Upper lobe of right lung (tissue), 1 donor: ENCODE measurements at places on chromosomes 7 and 10. TPM values are rescaled to one million over a fixed set of nuclear protein-coding genes. Genes with fewer than 3 reads are reported as not detected.
A peak's percentile ranks its signal among the peaks of the same experiment; 100 is the strongest.

- no peak overlapping the region for H3K27ac ChIP-seq
Measured at GRCh38 chr10:11856089-11856488, 32.9 kb downstream of the PROSER2 start.

DNA sequence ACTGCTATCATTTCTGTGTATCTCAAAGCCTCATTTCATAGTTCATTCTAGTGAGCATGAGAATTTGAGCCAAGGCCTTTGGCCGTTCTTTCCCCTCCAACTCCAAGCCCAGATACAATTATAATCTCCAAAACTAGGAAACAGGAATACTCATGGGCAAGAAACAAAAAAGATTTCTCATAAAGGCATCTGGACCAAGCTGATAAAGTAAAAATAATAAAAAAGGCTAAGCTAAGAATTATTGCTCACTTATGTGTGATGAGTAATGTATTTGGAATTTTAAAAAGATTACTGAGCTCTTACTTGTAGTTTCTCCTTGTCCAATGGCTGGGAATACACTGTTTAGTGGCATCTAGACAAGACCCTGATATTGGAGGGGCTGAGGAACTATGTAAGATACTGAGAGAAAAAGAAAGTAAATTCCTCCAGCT, 196.4 kb upstream of the POM121L12 start:
- no peaks in the 10 kb centered on the region for H3K4me1 ChIP-seq
- H3K27me3 ChIP-seq, result no peaks in the 10 kb centered on the region
- no peaks in the 10 kb centered on the region for H3K36me3 ChIP-seq
- H3K27ac ChIP-seq, result no peak overlapping the region
- H3K4me3 ChIP-seq, result no peak overlapping the region

DNA sequence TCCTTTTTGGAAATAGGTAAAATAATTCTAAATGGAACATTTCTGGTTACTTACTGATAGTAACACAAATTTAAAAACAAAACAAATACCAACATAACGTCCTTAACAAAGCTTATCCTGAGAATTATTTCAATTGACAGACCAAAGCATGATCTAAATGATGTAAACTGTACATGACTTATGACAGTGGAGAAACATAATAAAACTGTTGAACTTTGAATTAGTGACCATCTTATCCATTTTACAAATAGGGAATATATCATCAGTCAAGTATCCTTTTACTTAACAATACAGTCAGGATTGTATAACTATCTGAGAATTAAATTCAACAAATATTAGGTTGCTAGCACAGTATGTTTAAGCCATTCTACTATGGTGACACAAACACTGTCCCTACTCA, 2.4 kb downstream of the IPMK start:
- H3K27me3 ChIP-seq, result no peaks in the 10 kb centered on the region
- peaks cover 25% of the 10 kb centered on the region for H3K4me1 ChIP-seq
- DNase-seq, result no peak
- H3K4me3 ChIP-seq, result no peak overlapping the region
- no peaks in the 10 kb centered on the region for H3K36me3 ChIP-seq
- H3K27ac ChIP-seq, result no peak overlapping the region

DNA sequence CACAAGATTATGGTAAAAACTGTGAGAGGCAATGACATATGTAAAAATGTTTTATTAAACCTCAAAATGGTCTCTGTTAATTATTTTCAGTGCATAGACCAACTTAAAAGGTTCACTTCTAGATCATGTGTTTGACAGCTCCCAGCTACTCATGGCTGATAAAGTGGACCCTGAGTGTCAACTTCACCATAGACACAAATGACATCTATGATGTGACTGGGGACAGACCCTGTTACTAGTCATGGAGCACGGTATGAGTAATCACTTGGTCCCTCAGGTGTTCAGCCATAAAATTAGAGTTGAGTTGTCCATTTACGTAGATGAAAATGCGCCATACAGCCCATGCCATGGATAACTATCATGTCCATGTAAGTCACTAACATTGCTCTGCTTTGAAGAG, 199.8 kb downstream of the ZNF365 start:
- DNase-seq, result no peak
- no peak overlapping the region for H3K4me3 ChIP-seq
- H3K27ac ChIP-seq, result no peak overlapping the region
- H3K4me1 ChIP-seq, result no peaks in the 10 kb centered on the region
- no peaks in the 10 kb centered on the region for H3K27me3 ChIP-seq
- no peaks in the 10 kb centered on the region for H3K36me3 ChIP-seq

- no peaks in the 10 kb centered on the region for H3K4me1 ChIP-seq
- H3K27me3 ChIP-seq, result no peaks in the 10 kb centered on the region
- no peak overlapping the region for H3K4me3 ChIP-seq
- peaks cover 20% of the 10 kb centered on the region for H3K36me3 ChIP-seq
Measured at GRCh38 chr7:36884910-36885309, 160.6 kb upstream of the AOAH start.

GRCh38 chr7:155808549-155809331, 3.5 kb downstream of the SHH start:
- H3K4me3 ChIP-seq, result peak overlapping the region; percentile 52
- peaks cover 48% of the 10 kb centered on the region for H3K4me1 ChIP-seq
- H3K27me3 ChIP-seq, result peaks cover 92% of the 10 kb centered on the region
- H3K36me3 ChIP-seq, result no peaks in the 10 kb centered on the region
- H3K27ac ChIP-seq, result peak overlapping the region; percentile 86

DNA sequence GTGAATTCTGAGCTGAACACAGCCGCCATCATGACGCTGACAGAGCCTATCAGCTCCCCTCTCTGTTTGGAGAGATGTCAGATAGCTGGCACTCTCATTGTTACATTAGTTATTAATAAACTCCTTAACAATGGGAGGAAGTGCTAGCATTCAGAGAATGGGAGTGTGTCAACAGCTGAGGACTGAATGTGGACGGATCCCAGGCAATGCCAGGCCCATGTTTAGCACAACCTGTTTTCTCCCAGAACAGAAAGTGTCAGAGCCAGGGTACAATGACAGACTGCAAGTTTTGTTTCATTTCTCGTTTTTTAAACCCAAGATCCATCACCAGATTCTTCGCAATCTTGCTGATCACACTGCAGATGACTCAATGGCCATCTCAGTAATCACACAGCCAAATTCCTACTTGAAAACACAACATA, 99.6 kb downstream of the PRPF18 start:
- peaks cover 26% of the 10 kb centered on the region for H3K4me1 ChIP-seq
- no peaks in the 10 kb centered on the region for H3K27me3 ChIP-seq
- no peak overlapping the region for H3K4me3 ChIP-seq
- no peak for DNase-seq
- H3K36me3 ChIP-seq, result no peaks in the 10 kb centered on the region

DNA sequence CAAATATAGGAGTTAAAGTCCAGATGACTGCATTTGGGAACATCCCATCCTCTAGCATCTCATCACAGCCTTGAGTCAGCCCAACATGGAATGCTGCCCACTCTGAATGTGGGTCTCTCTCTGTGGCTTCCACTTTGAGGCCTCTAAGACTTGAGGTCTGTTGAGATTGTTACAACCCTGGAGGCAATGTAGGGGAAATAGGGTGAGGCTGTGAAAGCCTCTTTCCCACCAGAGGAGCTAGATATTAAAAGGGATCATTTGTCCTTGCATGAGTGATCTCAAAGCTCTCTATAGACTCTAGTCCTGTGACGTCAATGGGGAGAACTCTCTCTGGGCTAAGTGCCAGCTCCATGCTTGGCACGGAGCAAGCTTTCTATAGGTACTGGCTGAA, 6.4 kb upstream of the GOLGA7B start:
- H3K27me3 ChIP-seq, result no peaks in the 10 kb centered on the region
- no peak overlapping the region for H3K4me3 ChIP-seq
- no peak for DNase-seq
- no peak overlapping the region for H3K27ac ChIP-seq
- peaks cover 4% of the 10 kb centered on the region for H3K4me1 ChIP-seq
- no peaks in the 10 kb centered on the region for H3K36me3 ChIP-seq

GRCh38 chr7:42103456-42103855, 133.6 kb downstream of the GLI3 start:
- H3K27me3 ChIP-seq, result no peaks in the 10 kb centered on the region
- no peaks in the 10 kb centered on the region for H3K36me3 ChIP-seq
- no peak overlapping the region for H3K27ac ChIP-seq
- peaks cover 23% of the 10 kb centered on the region for H3K4me1 ChIP-seq
- no peak overlapping the region for H3K4me3 ChIP-seq

DNA sequence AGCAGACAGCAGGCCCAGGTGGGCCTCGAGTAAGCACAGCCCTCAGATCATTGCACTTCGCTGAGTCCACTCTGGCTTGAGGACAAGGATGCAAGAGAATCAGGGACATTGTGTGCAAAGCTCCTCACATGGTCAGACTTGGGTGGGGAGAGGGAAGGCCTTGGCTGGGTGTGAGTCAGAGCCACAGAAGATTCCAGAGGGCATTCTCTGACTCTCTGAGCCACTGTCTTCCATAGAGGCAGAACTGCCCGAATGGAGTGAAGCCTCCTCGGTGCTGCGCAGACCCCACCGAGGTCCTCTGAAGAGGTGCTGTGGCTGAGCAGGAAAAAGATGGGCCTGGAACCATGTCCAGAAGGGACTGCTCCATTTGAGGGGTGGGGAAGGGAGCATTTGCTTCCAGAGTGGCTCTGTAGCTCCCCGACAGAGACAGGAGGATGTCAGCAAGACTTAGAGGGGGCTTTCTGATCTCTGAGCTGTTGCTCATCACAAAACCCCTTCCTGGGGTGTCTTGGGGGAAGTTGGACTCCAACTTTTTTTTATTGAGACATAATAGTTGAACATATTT, 120.8 kb downstream of the PTPN20 start:
- no peak overlapping the region for H3K4me3 ChIP-seq
- no peaks in the 10 kb centered on the region for H3K36me3 ChIP-seq
- no peak overlapping the region for H3K27ac ChIP-seq
- no peaks in the 10 kb centered on the region for H3K4me1 ChIP-seq
- no peaks in the 10 kb centered on the region for H3K27me3 ChIP-seq
- peak; percentile 38 for DNase-seq

- no peak for DNase-seq
- peak overlapping the region; percentile 63 for H3K27ac ChIP-seq
- H3K4me3 ChIP-seq, result peak overlapping the region; percentile 40
- peaks cover 9% of the 10 kb centered on the region for H3K4me1 ChIP-seq
- no peaks in the 10 kb centered on the region for H3K36me3 ChIP-seq
Measured at GRCh38 chr10:3668966-3669330, 116.1 kb downstream of the KLF6 start.

DNA sequence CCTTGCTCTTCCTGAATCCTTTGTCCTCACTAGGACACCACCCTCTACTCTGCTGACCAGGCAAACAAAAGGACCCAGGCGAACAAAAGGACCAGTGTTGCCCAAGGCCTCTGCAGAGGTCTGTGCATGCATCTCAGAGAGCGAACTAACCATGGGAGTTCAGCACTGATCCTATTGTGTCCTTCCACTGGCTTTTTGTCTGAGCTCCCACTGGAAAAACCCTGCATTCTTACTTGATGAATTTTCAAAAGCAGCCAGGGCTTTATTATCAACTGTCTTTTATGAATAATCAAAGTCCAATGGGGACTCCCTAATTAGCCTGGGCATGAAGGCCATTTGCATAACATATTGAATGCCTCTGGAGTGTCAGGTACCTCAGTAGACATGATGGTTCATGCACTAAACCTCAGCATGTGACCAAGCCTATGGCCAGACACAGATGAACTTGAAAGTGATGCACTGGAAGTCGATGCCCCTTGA, 140.6 kb downstream of the KCNMA1 start:
- no peaks in the 10 kb centered on the region for H3K36me3 ChIP-seq
- H3K27me3 ChIP-seq, result no peaks in the 10 kb centered on the region
- H3K4me3 ChIP-seq, result no peak overlapping the region
- no peak for DNase-seq
- H3K27ac ChIP-seq, result no peak overlapping the region

DNA sequence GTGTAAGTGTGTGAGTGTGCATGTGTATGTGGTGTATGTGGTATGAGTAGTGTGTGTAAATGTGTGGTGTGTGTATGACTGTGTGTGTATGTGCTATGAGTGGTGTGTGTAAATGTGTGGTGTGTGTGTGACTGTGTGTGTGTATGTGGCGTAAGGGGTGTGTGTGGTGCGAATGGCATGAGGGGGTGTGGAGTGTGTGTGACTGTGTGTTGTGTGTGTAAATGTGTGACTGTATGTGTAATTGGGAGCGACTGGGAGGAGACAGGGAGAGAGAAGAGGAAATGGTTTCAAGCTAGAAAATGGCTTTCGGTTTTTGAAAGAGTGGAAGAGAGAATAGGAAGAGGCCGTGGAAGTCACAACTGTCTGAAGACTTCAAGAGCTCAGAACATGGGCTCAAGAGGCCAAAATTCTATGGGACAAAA, 23.6 kb upstream of the GATAD1 start:
- H3K27ac ChIP-seq, result peak overlapping the region; percentile 53
- no peaks in the 10 kb centered on the region for H3K36me3 ChIP-seq
- H3K27me3 ChIP-seq, result peaks cover 13% of the 10 kb centered on the region
- H3K4me3 ChIP-seq, result peak overlapping the region; percentile 50
- DNase-seq, result no peak
- H3K4me1 ChIP-seq, result peaks cover 6% of the 10 kb centered on the region

The UNCX gene
- not detected for total RNA-seq
